Spleen (tissue), 13 donors: ENCODE measurements at places on chromosomes 12 and 14. TPM values are rescaled to one million over a fixed set of nuclear protein-coding genes. Genes with fewer than 3 reads are reported as not detected.

GRCh38 chr14:79660053-79660939 is 551.0 kb downstream of the DIO2 start:
- H3K4me3 ChIP-seq = no peak overlapping the region
- H3K27me3 ChIP-seq = no peaks in the 10 kb centered on the region
- DNase-seq = no peak
- H3K36me3 ChIP-seq = no peaks in the 10 kb centered on the region

- no peak overlapping the region for H3K27ac ChIP-seq
- H3K36me3 ChIP-seq = no peaks in the 10 kb centered on the region
- no peaks in the 10 kb centered on the region for H3K27me3 ChIP-seq
- no peak overlapping the region for H3K4me3 ChIP-seq
Measured at GRCh38 chr12:41663598-41664265, 475.6 kb downstream of the PDZRN4 start.

Gene NID2
- total RNA-seq = 6.7 TPM

- DNase-seq = no peak
- H3K4me3 ChIP-seq = no peak overlapping the region
- no peaks in the 10 kb centered on the region for H3K27me3 ChIP-seq
- no peak overlapping the region for H3K27ac ChIP-seq
- H3K36me3 ChIP-seq = no peaks in the 10 kb centered on the region
Measured at GRCh38 chr14:62126879-62127478, 364.8 kb downstream of the SNAPC1 start.

DNA sequence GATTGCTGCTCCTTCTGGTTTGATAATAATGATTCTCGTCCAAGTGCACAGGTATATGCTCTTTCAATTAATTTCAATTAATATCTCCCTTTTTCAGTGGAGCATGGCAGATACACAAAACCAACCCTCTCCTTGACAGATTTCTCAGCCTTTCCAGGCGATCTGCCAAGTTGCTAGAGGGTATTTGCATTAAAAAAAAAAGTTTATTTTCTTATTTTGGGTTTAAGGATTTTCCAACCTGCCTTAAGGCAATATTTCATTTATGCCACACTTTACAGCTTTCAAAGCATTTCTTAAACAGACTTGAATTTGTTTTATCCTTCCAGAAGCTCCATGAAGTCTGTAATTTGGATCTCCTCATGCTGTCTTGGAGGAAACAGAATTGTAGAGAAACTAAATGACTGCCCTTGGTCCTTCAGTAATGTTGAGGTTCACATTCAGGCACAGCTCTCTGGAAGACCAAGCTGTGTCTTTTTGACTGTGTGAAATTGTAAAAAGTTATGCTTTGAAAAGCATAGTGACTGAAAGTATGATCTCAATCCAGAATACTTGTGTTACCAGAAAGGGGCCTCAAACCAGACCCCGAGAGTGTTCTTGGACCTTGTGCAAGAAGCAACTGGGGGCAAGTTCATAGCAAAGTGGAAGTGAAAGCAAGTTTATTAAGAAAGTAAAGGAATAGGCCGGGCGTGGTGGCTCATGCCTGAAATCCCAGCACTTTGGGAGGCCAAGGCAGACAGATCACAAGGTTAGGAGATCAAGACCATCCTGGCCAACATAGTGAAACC is 2.3 kb downstream of the DGLUCY start:
- peak overlapping the region; percentile 98 for H3K27ac ChIP-seq
- H3K27me3 ChIP-seq = no peaks in the 10 kb centered on the region
- DNase-seq = no peak
- H3K4me3 ChIP-seq = peak overlapping the region; percentile 74

DNA sequence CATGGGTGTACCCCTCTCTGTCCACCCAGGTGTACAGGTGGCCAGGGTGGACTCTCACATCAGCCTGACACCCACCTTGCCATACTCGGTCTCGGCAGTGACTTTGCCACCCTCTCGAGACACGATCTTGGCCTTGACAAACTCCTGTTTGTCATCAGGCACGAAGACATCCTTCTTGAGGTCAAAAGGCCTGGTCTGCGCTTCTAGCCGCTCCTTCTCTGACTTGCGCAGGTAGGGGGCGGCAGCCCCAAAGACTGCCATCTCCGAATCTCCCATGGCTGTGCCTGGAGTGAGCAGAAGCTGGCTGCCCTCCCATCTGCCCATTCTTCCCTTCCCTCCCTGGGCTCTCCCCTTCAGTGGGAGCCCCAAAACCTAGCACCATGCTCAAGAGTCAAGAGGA is 2.0 kb downstream of the MYH7 start:
- DNase-seq = peak; percentile 54
- H3K4me3 ChIP-seq = no peak overlapping the region
- H3K27ac ChIP-seq = no peak overlapping the region
- H3K36me3 ChIP-seq = no peaks in the 10 kb centered on the region
- H3K27me3 ChIP-seq = peaks cover 15% of the 10 kb centered on the region

DNA sequence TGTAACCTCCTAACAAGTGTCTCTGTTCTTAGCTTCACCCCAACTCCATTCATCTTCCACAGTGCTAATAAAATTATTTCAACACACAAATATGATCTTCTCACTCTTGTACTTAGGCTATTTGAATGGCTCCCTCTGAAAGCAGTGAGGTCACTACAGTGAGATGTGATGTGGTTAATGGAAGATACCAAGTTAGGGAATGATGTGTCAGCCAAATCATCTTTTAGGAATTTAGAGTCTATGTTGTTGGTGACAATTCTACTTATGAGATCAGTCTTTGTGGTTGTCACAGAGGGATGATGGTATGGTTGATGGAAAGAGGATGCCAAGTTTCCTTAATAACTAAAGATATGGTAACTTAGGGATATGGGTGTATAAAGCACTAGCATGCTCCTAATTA is 57.6 kb downstream of the POLR3B start:
- no peak for DNase-seq
- H3K27me3 ChIP-seq = no peaks in the 10 kb centered on the region
- no peaks in the 10 kb centered on the region for H3K4me1 ChIP-seq
- no peaks in the 10 kb centered on the region for H3K36me3 ChIP-seq
- H3K27ac ChIP-seq = no peak overlapping the region
- H3K4me3 ChIP-seq = no peak overlapping the region

Gene OXA1L
- 101 TPM for total RNA-seq

DNA sequence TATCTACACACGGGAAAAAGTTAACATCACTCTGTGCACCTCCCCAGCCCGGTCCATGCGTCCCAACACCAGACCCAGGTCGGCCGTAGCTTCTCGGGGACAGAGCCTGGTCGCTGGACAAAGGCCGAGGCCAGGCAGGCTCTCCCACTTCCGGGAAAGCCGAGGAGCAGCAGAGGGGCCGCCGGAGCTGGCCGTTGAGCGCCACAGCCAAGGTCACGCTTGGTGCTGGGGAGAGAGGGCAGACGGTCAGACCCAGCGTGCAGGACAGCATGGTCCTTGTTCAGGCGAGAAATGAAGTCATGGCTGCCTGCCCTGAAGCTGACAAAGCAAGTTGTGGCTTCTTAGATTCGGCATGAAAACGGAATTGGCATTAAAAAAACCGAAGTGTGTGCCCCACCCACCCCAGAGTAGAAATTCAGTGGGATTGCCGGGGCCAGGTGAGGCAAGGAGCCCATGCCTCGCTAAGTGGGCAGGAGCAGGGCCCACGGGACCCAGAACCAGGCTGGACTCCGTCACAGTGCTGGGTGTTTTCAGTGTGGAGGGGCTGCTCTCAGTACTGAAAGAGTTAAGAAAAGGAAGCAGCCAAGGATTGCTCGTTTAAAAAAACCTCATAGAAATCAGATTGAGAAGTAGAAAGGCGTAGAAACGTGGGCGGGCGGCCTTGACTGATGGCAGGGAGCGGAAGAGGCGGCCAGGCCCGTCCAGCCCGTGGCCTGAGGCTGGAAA is 4.3 kb downstream of the ARL6IP4 start:
- H3K4me1 ChIP-seq = peaks cover 63% of the 10 kb centered on the region
- peak overlapping the region; percentile 38 for H3K4me3 ChIP-seq
- no peaks in the 10 kb centered on the region for H3K27me3 ChIP-seq
- H3K36me3 ChIP-seq = peaks cover 56% of the 10 kb centered on the region
- peak overlapping the region; percentile 38 for H3K27ac ChIP-seq
- peak; percentile 85 for DNase-seq

DNA sequence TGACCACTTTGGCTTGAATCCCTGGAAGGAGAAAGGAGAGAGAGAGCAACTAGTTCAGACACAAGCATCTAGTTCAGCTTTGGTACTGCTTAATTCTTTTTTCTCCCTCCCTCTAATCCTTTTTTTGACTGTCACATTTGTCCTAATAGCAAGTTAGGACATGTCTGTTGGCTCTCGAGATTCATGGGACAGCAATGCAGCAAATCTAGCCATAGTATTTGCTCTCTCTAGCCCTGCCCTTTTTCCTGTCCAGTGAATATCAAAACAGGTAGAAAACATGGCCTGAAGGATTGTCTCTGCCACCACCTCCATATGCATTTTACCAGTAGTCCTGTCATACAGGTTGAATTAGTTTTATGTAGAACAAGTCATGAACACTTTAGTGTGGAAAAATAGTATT is 116.4 kb downstream of the PTPRB start:
- H3K27me3 ChIP-seq = no peaks in the 10 kb centered on the region
- no peak for DNase-seq
- no peak overlapping the region for H3K27ac ChIP-seq
- no peak overlapping the region for H3K4me3 ChIP-seq
- H3K36me3 ChIP-seq = no peaks in the 10 kb centered on the region

Gene SSPN
- total RNA-seq = 27.4 TPM

Gene CCDC197
- total RNA-seq = not detected

- H3K27ac ChIP-seq = peak overlapping the region; percentile 82
- H3K4me1 ChIP-seq = no peaks in the 10 kb centered on the region
- H3K36me3 ChIP-seq = no peaks in the 10 kb centered on the region
- no peak overlapping the region for H3K4me3 ChIP-seq
- H3K27me3 ChIP-seq = no peaks in the 10 kb centered on the region
Measured at GRCh38 chr12:117069926-117070900, 29.0 kb downstream of the TESC start.

DNA sequence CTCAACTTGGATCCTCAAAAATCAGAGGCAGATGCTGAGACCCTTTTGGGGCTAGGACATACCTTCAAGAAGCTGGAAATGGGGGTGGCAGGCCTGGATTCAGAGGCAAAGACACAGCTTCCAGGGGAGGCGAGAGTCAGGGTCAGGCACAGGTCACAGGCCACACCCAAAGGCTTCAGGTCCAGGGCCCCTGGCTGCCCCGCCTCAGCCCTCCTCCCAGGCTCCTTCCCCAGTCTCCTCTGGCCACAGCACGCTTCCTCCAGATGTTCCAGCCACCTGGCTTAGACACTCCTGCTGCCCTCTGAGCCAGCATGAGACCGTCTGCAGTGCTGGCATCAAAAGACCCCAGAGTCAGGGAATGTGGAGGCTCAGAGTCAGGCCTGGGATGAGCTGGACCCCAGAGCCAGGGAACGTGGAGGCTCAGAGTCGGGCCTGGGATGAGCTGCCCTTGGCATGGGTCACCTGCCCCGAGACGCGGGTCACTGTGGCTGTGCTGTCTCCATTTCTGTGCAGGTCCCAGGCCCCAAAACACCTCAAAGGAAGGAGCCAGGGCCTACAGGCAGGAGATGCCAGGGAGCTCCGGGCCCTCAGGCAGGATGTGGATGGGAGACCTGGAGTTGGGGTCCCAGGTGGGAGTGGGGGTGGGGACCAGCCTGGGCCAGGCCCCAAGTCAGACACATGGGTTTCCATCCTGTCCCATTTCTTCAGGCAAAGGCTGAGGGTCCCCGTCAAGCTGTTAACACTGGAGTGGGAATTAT is 58.9 kb downstream of the DIO3 start:
- H3K4me1 ChIP-seq = no peaks in the 10 kb centered on the region
- no peak overlapping the region for H3K4me3 ChIP-seq
- H3K27ac ChIP-seq = no peak overlapping the region

GRCh38 chr12:6392504-6392903 is 8.5 kb downstream of the LTBR start:
- peak overlapping the region; percentile 53 for H3K27ac ChIP-seq
- DNase-seq = no peak
- H3K36me3 ChIP-seq = peaks cover 18% of the 10 kb centered on the region
- peaks cover 23% of the 10 kb centered on the region for H3K4me1 ChIP-seq
- no peak overlapping the region for H3K4me3 ChIP-seq
- H3K27me3 ChIP-seq = no peaks in the 10 kb centered on the region

DNA sequence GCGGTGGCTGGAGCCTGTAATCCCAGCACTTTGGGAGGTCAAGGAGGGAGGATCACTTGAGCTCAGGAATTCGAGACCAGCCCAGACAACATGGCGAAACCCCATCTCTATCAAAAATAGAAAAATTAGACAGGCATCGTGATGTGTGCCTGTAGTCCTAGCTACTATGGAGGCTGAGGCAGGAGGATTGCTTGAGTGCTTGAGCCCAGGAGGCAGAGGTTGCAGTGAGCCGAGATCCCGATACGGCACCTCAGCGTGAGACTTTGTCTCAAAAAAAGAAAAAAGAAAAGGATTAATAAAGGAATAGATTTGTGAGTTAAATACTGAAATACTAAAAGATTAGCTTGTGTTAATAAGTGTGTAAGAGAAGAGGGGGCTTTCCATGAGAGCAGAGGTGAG is 29.4 kb downstream of the RPGRIP1 start:
- no peaks in the 10 kb centered on the region for H3K27me3 ChIP-seq
- H3K4me3 ChIP-seq = no peak overlapping the region
- H3K4me1 ChIP-seq = peaks cover 7% of the 10 kb centered on the region

- DNase-seq = no peak
- no peak overlapping the region for H3K27ac ChIP-seq
- no peak overlapping the region for H3K4me3 ChIP-seq
- H3K27me3 ChIP-seq = no peaks in the 10 kb centered on the region
Measured at GRCh38 chr14:106459971-106460730, 933.8 kb downstream of the TMEM121 start.

Gene DPF3
- total RNA-seq = 2.8 TPM

Gene RPGRIP1
- total RNA-seq = 0.80 TPM

Gene OR6J1
- not detected for total RNA-seq

DNA sequence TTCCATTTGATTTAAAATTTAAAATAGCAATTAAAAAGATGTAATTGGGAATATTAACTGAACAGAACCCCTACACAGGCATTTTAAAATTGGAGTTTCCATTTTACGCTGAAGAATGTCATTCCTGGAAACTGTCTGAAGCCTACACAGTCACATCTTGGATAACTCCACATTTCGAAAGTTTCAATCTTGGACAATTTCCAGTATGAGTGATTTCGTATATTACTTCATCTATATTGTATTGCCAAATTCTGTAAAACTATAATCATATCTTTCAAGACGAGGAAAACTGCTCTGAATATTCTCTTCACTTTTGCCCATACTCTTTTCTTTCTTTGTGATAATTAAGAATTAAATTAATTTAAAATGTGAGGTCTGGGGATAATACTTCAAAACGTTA is 194.2 kb upstream of the ABCD2 start:
- no peaks in the 10 kb centered on the region for H3K36me3 ChIP-seq
- no peak overlapping the region for H3K27ac ChIP-seq
- no peak for DNase-seq
- no peaks in the 10 kb centered on the region for H3K27me3 ChIP-seq
- H3K4me1 ChIP-seq = no peaks in the 10 kb centered on the region

Gene UBE2N
- 33.5 TPM for total RNA-seq
